Right atrium auricular region (tissue), 2 donors: ENCODE measurements at places on chromosomes 11 and 22. TPM values are rescaled to one million over a fixed set of nuclear protein-coding genes. Genes with fewer than 3 reads are reported as not detected.

- DNase-seq, result no peak
Observed at GRCh38 chr11:128357073-128357472, 230.3 kb downstream of the ETS1 start.

DNA sequence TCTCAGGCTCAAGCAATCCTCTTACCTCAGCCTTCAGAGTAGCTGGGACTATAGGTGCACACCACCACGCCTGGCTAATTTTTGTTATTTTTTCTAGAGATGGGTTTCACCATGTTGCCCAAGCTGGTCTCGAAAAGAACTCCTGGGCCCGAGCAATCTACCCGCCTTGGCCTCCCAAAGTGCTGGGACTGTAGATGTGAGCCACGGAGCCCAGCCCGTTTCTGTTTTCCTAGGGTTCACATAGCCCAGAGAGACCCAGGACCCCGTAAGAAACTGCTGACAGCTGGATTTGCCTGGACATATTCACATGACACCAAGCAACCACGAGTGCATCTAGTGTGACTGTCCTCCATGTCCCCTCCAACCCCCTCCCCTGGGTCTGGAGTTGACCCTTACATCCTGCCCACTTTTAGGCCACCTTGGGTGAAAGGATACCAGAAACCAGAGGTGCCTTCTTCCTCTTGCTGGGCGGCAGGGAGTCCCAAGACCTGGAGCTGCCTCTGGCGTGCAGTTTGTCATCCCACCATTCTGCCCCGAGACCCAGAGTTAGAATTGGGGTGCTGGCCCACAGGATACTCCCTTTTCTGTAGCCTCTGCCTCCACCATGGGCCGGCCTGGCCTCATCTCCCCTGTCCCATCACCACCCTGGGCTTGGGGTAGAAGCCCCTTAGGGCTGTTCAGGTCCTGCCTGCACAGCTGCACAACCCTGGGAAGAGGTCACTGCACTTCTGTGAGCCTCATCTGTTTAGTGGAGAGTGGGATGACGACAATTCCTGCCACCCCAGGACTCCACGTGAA lies 3.7 kb upstream of the RIN1 start:
- DNase-seq, result no peak

DNA sequence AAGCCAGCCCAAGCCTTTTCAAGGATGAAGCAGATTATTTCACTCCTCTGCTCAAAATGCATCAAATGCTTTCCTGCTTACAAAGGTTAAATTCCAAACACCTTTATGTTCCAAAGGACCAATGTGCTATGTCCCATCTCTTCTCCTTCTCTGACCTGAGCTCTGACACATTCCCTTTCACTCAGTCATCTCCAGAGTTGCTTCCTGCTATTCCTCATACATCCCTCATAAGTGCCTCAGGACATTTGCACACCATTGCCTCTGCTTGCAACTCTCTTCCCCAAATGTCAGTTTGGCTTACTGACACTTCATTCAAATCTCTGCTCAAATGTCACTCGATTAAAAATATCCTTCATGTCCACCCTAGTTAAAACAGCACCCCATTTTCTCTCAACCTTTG lies 53.3 kb upstream of the BMAL1 start:
- no peak for DNase-seq

GRCh38 chr11:10405865-10406592 lies 49.0 kb upstream of the AMPD3 start:
- DNase-seq, result peak; percentile 80

Gene SIK2
- total RNA-seq, result 28.0 TPM

GRCh38 chr22:30821863-30822215 lies 127.2 kb downstream of the OSBP2 start:
- DNase-seq, result no peak

Gene CD3G
- not detected for total RNA-seq

GRCh38 chr11:86473991-86474833 lies 99.5 kb downstream of the CCDC81 start:
- peak; percentile 74 for DNase-seq

DNA sequence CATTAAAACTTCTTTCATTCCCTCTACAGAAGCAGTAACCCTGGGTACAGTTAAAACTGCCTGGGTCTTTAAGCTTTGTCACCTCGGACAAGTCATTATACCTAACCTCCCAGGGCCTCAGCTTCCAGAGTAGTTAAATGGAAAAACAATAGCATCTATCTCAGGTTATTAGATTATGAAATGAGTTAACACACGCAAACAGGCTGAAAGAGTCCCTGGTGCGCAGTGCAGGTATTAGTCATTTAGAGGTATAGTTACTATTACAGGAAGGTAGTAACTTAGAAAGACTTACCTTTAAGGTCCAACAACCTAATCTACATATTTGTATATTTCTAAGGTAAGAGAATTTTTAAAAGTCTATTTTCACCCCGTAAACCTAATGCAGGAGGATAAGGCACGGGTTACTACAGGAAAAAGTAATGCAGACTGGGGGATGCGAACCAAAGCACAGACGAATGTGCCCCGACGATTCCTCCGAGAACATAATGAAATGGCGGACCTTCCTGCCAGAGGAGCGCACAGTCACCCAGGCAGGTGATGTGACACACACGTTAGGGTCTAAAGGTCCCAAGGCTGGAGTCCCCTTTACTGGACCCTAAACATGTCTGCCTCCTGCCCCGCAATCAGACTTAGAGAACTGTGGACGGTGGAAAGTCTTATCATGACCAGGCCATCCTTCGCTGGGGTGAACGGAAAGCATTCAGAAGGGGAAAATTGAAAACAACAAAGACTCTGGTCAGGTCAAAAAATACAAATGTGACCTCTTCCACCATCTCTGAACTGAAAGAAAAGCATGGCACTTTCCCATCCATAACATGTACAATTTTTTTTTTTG lies 1.3 kb downstream of the NAP1L4 start:
- no peak for DNase-seq
